ENCODE measurements at places on chromosomes 12 and 14.

DNA sequence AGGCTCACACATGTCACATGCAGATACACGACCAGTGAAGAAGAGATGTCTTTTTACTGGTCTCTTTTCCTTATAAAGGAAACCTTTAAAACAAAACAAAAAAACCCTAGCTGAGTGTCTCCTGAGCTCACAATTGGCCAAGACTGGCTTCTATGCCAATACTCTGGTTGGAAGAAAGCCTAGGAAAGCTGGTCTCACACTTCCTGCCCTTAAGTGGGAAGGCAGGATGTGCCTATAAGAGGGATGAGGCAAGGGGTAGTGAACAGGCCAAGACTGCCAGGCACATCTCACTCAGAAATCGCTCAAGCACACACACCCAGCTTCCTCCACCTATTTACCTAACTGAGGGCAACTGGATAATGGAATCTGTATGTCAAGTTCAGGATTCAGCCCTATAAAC lies 50.0 kb downstream of the SOCS2 start:
- DNase-seq, result no peak

DNA sequence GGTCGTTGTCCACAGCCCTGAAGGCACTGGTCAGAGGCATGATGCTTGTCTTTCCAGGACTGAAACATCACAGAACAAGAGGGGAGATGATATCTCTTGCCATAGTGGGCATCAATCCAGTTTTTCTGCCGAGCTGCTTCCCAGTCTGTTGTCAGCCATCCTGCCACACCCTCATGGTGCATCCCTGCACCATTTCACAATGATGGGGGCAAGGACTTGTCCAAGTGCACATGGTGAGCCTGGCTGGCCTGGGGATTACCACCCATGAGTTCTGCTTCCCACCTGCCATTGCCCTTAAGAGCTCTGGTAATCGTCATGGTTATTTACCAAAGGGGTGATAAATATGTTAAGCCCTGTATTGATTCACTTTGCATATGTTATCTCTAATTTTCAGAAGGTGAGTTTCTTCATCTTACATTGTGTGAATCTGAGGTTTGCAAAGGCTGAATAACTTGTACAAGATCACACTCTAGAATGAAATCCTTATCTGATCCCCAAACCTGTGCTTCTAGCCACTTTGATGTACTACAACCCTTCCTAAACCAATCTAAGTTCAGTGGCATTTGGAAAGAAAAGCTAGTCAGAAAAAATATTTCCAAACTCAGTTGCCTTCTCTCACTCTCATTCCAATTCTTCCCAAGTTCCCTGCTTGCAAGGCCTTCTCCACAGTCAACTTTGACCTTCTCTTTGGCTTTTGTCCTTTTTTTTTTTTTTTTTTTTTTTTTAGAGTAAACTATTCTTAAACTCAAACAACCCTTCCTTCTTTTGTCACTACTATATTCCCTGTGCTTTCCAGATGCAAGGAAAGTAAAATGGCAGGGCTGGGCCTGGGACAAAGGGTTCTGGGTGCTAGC lies 2.3 kb downstream of the AVIL start:
- no peak for DNase-seq

- DNase-seq, result no peak
Measured at GRCh38 chr14:104323551-104324175, 185.3 kb downstream of the KIF26A start.

- no peak for DNase-seq
Measured at GRCh38 chr12:21292111-21292510, 42.6 kb downstream of the SLCO1A2 start.

GRCh38 chr12:48005001-48005749 lies 899 bp upstream of the COL2A1 start:
- no peak for DNase-seq

GRCh38 chr12:31528095-31528494 lies 62.8 kb downstream of the DENND5B start:
- DNase-seq, result no peak

DNA sequence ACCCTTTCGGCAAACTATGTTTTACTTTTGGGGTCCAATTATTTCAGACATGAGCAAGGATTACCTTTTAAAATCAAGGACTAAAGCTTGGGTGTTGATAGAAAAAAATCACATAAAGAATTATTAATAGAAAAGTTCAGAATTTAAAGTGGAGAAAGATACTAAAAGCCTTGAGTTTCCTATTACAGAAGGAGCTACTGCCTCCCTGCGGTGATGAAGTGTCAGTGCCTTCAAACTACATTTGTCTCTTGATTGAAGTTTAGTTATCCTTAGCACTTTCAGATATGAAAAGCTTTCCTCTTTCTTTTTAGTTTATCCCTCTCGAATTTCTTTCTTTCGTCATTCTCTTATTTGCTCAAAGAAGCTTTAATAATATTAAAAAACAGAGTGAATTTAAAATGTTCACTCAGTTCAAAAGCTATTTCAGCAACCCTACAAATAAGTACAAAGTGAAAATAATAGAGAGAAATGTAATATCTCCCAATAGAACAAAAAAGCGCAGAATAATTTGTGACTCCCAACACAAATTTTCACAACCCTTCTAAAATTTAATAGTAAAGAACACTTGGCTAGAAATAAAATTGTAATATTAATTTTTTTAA lies 87.6 kb downstream of the SEC23A start:
- DNase-seq, result peak; percentile 26

DNA sequence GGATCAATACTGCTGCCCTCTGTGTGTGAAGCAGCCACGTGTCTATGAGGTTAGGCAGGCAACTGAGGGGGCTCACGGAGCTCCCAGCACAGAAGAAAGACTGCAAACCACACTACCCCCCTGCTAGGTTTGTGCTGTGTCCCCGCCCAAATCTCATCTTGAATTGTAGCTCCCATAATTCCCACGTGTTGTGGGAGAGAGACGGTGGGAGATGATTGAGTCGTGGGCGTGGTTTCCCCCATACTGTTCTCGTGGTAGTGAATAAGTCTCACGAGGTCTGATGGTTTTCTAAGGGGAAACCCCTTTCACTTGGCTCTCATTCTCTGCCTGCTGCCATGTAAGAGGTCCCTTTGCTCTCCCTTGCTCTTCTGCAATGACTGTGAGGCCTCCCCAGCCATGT lies 68.6 kb downstream of the ACTN1 start:
- peak; percentile 24 for DNase-seq

- no peak for DNase-seq
Measured at GRCh38 chr12:62724947-62725451, 210.0 kb downstream of the PPM1H start.

DNA sequence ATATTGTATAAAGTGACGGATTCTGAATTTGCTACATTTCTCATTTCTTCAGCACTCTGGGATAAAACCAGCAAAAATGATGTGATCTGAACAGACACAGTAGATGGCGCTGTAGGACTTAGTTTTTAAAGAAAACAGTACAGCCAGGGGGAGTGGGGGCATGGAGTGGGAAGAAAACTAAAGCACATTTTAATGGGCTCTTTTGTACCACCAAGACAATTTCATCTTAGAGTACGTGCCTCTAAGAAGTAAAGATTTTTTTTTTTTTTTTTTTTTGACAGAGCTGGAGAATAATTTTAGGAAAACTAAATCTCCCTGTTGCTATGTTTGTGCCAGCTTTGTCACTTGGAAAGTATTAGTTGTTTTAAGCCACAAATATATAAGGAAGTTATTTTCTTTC lies 124.4 kb downstream of the RAD51B start:
- DNase-seq, result peak; percentile 68

GRCh38 chr14:67487332-67487731 lies 1.2 kb downstream of the TMEM229B start:
- no peak for DNase-seq

DNA sequence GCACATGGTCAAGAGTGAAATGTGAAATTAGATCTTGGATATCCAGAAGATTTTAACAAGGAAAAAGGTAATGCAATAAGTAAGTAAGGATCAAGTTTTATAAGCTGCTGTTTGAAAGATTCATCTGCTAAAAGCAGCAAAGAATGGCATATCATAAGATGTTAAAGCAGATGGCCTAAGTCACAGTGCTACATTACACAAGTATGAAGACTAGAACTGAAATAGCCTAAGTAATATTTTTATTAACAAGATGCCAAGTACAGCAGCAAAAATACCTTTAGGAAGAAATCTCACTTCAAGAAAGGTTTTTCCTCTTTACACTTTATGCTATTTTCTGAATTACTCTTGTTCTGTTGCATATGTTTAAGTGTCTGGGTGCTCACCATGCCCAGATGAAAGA lies 414.1 kb downstream of the MDGA2 start:
- DNase-seq, result no peak

DNA sequence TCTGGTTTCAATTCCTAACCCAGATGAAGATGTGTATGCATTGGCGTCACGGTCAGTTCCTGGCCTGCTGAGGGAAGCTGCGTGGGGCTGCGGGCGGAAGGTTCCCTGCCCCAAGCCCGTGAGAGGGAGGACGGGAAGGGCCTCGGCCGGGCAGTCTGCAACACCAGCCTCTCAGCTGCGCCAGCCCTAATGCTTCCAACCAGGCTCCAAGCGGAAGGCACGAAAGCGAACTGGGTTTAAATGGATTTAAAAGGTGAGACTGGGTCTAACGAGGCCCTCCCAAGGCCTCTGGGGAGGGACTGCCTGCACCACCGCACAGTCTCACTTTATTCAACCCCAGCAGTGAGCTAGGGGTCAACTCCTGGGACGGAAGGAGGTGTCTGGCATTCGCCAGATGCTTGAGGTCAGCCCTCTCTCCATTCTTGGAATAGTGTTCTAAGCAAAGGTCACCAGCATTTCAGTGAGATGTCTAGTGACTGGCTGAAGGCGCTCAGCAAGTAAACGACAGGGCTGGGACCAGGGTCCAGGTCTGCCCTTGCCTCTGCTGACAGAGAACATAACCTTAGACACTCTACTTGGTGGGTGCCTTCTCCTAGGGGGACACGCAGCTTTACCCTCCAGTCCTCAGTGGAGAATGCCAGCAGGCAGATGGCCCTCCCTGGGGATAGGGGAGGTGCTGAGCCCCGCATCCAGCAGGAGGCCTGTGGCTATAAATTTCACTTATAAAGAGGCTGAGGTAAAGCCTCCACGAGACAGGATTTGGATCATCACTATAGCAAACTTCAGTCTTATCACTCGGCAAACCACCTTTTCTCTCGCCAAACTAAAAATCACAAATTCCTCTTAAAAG lies 92.2 kb downstream of the PIWIL1 start:
- no peak for DNase-seq

DNA sequence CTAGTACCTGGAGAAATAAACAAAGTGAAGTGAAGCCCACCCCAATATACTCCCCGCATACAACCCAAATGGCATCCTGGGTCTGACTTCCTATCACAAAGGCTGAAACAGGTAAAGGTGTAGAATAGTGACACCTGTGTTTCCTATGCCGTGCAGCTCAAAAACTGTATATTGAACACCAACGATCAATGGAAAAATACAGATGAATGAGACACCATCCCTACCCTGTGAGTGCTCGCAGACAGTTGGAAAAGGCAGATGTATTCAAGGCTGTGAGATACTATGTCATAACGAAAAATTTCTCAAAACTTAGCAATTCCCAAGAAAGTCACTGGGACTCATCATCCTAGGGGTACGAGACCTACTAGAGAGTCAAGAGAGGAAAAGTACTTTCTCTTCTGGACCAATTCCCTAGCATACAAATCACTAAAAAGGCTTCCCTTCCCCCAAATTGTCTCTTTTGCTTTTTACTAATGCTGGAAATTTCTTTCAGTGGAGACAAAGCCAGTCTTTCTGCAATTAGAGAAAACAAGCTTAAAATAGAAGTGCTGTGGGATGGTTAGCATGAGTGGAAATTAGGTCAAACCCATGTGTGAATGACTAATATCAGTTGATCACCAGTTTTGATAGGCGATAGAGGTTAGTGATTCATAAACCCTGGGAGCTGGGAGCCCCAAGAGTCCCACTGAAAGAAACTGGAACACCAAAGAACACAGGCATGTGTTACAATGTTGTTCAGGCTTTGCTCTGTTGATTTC lies 249.7 kb downstream of the SPTSSA start:
- DNase-seq, result no peak

DNA sequence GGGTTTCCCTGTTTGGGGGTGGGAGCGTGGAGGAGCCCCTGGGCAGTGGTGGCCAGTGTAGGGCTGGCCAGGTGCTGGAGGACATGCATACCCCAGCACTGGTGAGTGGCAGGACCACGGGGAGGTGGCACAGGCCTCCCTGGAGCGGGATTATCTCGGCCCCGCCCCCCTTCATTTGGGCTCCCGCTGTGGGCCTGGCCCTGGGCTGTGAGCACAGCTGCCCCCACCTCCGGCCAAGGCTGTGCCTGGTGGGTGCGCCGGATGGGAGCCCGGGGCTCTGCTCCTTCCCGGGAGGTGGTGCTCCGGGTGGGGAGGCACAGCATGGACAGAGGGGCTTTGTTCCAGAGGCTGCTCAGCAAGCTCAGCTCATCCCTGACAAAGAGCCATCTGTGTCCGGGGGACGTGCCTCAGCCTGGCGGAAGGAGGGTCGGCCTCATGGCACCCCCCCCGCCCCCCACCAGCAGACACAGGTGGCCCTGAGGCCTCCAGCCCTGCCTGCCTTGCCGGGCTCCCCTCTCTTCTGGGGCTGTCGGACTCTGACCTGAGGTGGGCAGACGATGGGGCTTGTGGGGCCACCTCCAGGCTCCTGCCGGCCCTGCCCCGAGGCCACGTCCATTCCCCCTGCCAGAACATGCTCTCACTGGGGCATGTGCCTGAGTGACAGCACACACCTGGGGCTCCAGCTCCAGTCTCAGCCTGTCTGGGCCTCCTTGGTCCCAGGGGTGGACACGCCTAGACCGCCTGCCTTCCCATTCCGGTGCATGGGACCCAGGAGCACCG lies 8.4 kb downstream of the TEDC1 start:
- DNase-seq, result no peak

DNA sequence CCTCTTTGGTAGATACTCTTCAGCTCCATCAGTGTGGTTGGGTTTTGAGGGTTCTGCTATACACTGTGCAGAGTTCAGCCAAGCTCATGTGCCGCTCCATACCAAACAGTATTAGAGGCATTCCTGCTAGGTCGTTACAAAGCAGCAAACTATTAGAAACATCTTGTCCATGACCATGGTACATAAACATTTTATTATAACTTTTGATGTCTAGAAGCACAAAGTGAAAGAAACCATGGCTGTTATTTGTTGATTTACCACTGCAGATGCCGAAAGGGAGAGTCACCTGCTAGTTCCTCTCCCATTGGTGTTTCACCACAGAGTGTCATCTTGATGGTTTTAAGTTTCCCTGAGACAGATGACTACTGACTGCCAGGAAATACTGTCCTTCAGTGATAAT lies 242.0 kb downstream of the ADAMTS20 start:
- no peak for DNase-seq
